T-helper 17 cell (primary cell): ENCODE measurements at places on chromosomes 1 and 21. TPM values are rescaled to one million over a fixed set of nuclear protein-coding genes. Genes with fewer than 3 reads are reported as not detected.

The SELL gene
- total RNA-seq = 205 TPM

The MMEL1 gene
- 3.8 TPM for total RNA-seq

DNA sequence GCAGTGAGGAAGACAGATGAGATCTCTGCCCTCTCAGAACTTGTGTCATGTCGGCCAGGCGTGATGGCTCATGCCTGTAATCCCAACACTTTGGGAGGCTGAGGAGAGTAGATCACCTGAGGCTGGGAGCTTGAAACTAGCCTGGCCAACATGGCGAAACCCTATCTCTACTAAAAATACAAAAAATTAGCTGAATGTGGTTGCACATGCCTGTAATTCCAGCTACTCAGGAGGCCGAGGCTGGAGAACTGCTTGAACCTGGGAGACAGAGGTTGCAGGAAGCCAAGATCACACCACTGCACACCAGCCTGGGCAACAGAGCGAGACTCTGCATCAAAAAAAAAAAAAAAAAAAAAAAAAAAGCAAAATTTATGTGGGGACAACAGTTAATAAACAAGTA lies 40.9 kb upstream of the RALGPS2 start:
- peaks cover 23% of the 10 kb centered on the region for H3K27me3 ChIP-seq
- no peak overlapping the region for H3K27ac ChIP-seq
- H3K36me3 ChIP-seq = no peaks in the 10 kb centered on the region

- no peaks in the 10 kb centered on the region for H3K4me1 ChIP-seq
- H3K27ac ChIP-seq = no peak overlapping the region
- no peak overlapping the region for H3K4me3 ChIP-seq
- DNase-seq = no peak
These were observed 471.8 kb downstream of the KCNT2 start for GRCh38 chr1:196136396-196136795.

The KRTAP25-1 gene
- total RNA-seq = not detected
